ENCODE measurements at places on chromosomes 4 and X.

- DNase-seq: no peak
These were observed 2.3 kb downstream of the SYTL5 start for GRCh38 chrX:38008658-38009057.

DNA sequence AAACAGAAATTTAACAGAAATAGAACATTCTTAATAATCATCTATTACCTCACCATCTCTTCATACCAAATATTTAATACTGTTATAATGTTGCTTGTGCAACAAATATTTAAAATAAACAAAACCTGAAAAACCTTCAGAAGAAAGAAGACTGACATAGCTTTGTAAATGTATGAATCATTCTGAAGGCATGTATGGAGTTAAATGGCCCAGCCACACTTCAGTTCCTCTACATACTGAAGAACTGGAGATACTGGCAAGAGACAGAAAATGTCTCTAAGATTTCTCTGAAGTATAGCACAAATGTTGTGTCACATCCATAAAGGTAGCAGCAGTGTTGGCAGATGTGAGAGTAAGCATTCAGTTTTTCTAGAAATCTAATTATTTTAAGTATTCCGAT, 275.3 kb upstream of the FGF13 start:
- DNase-seq: peak; percentile 3

GRCh38 chr4:153523164-153523796, 57.1 kb downstream of the TMEM131L start:
- DNase-seq: no peak

DNA sequence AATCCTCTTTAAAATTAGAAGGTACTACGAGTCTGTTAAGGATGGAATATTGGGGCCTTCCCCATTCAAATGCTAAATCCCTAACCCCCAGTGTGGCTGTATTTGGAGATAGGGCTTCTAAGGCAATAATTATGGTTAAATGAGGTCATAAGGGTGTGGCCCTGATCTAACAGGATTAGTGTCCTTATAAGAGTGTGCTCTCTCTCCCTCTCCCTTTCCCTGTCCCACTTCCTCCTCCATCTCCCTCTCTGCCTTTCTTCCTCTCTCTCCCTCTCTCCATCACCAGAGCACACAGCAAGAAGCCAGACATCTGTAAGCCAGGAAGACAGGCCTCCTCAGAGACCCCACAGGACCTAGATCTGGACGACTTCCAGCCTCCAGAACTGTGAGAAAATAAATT, 116.9 kb downstream of the COL25A1 start:
- no peak for DNase-seq

GRCh38 chr4:119982756-119983155, 83.9 kb downstream of the MAD2L1 start:
- DNase-seq: no peak

DNA sequence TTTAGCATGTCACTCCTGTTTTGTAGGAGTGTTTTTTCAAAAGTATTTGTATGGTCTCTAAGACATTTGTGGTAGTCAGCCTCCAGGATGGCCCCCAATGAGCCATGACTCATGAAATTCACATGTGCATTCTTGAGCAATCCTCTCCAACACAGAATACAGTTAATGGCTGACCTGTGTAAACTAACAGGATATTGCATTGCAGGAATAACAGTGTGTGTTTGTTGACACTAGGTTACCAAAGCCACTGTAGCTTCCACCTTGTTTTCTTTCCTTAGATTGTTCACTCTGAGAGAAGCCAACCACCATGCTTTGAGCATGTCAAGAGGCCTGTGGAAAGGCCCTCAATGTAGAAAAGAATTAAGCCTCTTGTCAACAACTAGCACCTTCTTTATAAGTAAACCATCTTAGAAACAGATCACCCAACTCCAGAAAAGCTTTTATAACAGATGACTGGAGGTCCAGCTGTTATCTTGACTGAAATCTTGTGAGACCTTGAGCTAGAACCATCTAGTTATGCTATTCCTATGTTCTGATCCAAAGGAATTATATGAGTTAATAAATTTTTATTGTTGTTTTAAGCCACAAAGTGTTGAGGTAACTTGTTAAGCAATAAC, 28.5 kb downstream of the TBCK start:
- DNase-seq: peak; percentile 12

- DNase-seq: peak; percentile 14
These were observed 74.4 kb upstream of the DYNLT3 start for GRCh38 chrX:37921758-37922157.

GRCh38 chrX:68915778-68916177, 87.0 kb downstream of the EFNB1 start:
- no peak for DNase-seq

DNA sequence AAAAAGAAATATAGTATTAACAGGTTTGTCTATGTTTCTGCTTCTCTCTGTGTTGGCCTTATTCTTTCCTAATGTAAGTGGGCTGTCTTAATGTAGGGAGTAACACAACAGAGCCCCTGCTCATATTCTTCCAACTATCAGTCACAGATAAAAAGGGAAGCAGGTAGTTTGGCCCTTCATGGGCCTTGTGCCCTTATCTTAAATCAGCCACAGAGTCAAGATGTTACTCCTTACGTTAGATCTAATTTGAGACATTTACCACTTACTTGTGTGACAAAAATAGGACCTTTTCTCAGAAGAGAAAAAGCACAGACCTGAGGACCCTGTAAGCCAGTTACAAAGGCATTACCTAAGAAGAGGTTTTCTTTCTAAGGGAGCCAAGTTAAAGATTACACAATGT, 589.0 kb downstream of the GRXCR1 start:
- DNase-seq: no peak

DNA sequence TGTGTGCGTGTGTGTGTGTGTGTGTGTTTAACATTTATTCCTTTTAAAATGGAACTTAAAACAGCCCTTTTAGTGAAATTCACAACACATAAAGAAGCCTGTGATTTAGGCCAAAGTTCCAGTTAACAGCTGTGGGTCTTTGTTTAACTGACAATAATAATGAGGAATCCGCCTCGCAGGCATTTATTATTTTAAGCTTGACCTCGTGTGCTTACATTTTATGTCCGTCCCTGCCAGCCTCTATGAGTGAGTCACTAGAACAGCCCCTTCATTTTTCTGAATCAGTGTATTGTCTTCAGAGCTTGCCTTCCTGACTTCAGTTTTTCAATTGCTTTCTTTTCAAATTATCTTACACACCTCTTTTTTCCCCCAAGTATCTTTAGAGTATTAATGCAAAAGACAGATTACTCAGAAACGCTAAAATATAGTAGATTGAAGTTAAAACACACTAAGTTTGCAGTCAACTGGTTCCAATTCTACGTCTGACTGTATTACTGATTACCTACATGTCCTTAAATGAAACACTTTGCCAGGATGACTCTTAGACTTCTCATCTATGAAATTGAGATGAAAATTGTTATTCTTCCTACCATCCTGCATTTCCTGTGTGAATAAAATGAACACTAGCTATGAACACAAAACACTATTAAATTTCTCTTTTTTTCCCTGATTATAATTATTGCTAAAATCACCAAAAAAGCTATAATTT, 319.6 kb upstream of the HS3ST1 start:
- DNase-seq: peak; percentile 32

DNA sequence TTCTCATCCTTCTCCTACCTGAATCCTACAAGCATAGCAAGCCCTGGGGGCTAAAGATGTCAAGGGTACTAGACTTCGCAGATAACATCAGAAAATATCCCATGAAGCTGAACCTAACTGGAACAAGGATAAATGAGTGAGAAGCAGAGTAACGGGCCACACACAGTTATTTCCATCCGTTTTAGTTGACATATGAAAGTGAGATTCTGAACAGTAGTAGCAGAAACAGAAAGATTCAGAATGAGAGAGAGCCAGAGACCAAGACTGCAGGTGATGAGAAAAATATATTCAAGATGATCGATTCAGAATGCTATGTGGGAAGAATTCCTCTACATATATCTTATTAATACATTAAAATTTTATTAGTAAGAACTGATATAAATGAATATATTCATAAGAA, 165.1 kb downstream of the TSPAN5 start:
- DNase-seq: no peak

GRCh38 chrX:123432361-123433150, 248.5 kb downstream of the GRIA3 start:
- no peak for DNase-seq
